ENCODE measurements at places on chromosomes 1 and 21.

DNA sequence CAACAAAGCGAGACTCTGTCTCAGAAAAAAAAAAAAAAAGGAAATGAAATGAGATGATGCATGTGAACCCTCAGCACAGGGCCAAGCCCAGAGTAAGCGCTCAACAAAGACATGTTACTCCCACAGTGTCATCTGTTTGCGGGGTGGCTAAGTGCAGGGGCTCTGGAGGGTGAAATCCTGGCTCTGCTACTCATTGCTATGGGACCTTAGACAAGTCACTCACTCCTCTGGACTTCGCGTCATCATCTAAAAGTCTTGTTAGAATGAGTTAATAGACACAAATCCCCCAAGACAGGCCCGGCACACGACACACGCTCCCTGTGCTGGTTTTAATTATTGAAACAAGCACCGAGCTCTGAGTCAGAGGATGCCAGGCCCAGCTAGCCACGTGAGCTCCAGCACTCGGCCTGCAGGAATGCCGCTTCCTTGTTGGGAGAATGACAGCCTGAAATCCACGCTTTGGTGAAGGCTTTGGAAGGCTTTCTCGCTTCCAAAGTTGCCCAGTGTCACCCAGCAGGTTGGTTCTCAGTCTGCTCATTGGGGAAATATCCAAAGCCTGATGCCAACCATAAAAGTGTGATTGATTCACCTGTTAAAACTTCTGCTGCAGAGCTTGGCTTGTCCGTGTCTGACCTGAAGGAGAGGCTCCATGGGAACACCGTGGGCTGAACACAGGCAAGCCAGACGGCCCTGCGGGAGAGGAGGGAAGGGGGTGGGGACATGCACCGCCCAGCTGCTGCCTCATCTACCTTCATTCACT is 36.7 kb upstream of the TARDBP start:
- no peak for DNase-seq

DNA sequence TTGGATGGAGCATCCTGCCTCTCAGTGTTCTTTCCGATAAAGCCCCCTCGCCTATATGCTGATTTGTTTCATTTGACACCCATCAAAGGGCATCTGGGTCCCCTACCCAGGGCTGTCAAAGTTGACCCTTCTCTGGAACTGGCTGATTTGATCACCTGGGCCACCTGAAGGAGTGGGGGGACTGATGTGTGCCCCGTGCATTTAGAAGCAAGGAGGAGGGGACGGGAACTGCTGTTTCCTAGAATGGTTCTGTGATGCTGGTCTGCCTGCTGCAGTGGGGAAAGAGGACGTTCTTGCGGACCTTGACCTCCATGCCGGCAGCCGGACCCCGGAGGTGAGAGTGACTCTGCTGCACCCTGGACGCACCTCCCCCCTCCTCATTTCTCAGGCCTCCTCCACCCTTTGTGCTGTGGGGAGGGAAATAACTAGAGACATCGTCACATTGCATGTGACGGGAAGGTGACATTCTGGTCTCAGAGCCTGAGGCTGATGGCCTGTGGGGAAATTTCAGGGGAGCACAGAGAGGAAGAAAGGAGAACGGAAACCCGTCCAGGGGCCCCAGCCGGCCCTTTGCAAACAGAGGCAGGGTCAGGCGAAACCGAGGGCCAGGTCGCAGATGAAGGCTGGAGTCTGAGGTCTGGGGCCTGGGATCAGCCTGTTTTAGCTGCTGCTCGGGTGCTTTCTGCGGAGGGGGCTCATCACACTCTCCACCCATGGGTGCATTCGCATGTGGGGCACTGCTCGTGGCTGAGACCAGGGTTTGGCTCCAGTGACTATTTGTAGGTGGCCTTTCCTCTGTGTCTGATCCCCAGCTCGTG is 25.7 kb downstream of the CRYAA start:
- DNase-seq, result no peak

DNA sequence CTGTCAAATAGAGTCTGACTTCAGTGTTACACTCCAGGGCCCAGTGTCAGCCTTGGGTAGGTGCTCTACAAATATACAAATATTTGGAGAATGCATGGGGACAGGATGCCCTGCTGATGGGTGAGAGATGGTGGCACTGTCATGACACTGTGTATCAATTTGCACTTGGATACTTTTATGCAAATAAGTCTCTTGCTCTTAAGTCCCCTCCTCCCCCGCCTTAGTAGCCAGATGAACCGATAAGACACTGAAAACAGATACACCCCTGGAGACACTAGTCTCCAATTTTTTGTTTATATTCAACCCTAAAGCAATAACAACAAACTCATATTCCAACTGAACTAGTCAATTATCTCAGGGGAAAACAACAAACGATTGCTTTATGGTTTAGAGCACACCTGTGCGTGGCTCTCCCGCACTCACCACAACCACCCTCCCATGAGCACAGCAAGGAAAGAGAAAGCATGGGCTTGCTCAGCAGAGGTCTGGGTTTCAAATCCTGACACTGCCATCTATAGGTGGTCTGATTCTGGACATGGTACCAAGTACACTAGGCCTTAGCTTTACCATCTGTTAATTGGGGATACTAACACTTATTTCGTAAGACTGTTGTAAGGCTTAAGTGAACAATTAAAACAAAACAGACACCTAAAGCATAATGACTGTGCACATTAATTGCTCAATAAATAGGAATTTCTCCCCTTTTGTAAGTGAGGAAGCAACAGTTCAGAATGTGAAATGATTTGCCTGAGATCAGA is 50.3 kb downstream of the HIVEP3 start:
- DNase-seq, result no peak

GRCh38 chr1:169019419-169020058 is 87.0 kb upstream of the ATP1B1 start:
- DNase-seq, result no peak

DNA sequence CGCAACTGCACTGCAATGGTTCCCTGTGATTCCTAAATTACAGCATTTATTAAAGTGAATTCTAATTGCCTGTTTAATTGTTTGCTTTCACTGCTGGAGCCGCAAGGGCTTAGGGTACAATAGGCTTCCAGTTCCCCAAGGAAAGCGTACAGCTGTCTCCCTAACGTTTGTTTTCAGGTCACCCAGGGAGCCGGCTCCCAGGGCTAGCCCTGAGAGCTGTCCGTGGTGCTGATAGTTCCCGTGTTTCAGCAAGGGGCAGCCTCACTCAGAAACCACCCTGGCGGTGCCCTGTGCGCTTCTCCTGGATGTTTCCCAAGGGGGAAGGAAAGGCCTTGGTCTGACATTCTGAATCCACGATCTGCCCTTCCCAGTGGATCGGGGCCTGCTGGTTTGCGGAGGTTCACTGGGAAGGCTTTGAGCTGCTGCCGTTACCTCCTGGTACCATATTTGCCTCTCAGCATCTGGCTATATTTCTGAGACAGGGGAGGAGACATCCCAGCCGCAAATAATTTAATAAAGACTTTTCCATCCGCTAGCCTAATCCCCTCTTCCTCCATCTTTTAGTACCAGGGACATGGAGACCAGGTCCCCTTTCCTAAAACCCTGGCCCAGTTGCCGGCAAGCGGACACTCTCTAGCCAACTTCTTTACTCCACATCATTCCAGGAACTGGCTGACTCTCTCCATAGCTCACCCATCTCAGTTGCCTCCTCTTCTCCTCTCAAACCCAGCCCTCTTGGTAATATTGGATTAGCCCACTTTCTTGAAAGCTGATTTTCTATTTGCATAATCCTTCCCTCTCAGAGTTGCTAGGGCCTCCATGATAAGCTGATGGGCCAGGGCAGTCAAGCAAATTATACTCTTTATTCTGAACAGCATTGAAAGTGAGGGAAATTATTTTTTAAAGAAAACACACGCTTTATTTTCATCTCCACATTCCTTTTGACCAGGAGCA is 149.0 kb downstream of the IGSF21 start:
- no peak for DNase-seq

- DNase-seq, result no peak
These were observed 93.4 kb downstream of the PRDM16 start for GRCh38 chr1:3162322-3162882.

GRCh38 chr1:38558500-38559445 is 300.8 kb downstream of the RRAGC start:
- no peak for DNase-seq

DNA sequence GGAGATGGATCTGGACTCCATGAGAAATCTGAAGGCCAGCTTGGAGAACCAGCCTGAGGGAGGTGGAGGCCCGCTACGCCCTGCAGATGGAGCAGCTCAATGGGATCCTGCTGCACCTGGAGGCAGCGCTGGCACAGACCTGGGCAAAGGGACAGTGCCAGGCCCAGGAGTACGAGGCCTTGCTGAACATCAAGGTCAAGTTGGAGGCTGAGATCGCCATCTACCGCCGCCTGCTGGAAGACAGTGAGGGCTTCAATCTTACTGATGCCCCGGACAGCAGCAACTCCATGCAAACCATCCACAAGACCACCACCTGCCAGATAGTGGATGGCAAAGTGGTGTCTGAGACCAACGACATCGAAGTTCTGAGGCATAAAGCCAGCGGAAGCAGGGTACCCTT is 601.5 kb upstream of the ZP4 start:
- DNase-seq, result no peak

- no peak for DNase-seq
These were observed 21.7 kb upstream of the LAMC2 start for GRCh38 chr1:183164340-183164739.

- DNase-seq, result no peak
These were observed 1.6 kb downstream of the IFI44 start for GRCh38 chr1:78651241-78651640.

GRCh38 chr1:195097316-195097715 is 1510.9 kb downstream of the KCNT2 start:
- no peak for DNase-seq

GRCh38 chr21:45523411-45524101 is 18.7 kb downstream of the SLC19A1 start:
- no peak for DNase-seq

DNA sequence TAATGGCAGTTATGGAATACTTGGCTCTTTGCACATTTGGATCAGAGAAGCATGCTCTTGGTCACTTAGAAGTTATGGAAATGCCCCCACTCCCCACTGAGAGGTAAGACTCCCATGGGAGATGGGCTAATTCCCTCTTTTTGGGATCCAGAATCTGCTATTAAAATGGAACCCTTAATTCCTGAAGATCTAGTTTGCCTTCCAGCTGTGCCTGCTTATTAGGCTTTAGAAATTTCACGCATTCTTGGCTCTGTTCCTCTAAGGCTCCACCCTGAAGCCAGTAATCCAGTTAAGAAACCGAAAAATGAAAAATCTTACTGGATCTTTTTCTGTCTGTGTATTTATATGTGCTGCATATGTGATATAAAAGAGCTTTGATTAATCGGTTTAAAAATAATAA is 76.7 kb downstream of the USH2A start:
- DNase-seq, result no peak

DNA sequence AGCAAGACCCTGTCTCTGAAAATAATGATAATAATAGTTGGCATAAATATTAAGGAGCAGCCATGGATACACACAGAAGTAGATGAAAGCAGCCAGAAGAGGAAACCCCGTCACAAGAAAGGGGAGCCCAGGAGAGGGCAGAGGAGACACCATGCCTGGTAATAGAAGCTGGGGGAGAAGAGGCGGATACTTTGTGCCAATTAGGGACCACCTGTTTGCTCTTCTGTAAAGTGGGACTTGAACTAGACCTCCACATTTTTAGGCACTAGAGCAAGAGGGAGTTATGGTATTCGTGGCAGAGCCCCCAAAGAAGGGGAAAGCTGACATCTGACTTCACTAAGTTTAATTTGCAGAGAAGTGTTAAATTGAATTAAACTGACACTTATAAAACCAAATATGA is 12.5 kb downstream of the CELA2B start:
- no peak for DNase-seq

DNA sequence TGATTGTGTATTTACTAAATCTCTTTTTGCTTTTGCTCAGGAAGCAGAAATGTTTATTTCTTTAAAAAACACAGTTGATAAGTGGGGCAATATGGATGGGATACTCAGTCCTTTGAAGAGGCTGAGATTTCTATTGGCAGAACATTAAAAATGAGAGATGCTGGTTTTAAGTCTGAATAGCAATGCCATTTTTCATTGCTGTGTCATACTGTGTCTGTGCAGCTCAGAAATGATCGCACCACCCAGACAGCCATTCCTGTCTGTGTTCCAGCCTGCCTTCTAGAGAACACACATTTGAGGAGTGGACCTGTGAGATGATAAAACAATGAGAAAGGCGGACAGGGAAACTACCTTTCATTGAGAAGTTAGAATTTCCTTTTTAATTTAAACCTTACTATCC is 231.2 kb upstream of the USP24 start:
- no peak for DNase-seq

GRCh38 chr1:109252893-109253802 is 3.8 kb downstream of the CELSR2 start:
- DNase-seq, result peak; percentile 88

DNA sequence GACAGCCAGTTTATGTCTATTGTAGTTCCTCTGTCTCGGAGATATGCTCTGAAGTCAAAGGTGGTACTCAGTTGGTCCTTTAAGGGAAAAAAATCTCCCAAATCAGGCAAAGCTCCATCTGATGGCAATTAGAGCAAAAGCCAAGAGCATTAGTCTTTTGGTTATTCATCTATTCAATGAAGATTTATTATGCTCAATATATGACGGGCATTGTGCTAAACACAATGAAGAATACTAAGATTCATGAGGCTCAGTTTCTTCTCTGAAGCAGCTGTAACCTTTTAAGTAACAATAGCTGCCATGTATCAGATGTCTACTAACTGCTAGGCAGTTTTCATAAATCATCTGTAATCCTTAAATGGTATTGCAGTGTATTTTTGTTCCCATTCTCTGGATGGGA is 47.6 kb upstream of the MROH9 start:
- no peak for DNase-seq

DNA sequence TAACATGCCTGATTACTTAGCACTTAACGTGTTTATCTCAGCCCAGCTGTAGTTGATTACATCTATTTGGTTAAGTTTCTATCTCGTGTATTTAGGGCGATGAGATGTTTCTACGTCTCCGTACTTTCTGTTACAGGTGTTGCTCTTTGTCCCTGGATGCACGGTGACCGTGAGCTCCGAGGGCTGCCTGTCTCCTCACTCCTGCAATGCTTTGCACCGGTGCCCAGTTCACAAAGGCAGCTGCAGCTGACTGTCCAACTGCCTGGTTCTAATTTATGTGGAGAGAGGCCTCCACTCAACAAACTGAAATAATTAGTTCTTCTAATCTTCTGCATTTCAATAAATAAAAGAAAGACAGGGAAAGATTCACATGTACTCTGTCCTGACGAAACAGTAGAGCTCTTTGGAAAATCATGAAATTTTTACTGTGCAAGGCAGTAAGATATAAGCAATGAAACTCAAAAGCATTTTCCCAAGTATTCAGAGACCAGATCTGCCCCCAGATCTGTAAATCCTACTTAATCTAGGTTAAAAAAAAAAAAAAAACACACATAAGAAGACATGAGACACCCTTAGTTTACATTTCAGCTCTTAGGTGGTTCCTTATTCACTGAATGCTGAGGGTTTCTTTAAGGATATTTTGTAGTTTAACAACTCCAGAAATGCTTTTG is 108.2 kb downstream of the TGFBR3 start:
- DNase-seq, result no peak

DNA sequence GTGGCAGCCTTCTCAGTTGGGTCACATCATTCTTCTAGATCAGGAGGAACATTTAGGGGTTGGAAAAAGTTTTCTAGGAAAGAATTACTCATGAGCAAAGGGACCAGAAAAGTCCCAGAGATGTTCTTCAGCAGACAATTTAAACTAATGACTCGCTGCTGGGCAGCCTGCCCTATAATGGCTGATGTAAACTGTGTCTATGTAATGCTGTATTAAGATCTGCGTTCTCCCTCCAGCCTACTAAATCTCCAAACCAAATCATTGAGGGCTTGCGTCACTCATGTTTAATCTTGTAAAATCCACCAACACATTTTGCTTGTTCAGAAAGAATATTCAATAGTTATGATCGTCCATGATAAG is 92.1 kb downstream of the LRRC8C start:
- DNase-seq, result no peak

GRCh38 chr1:231072041-231072440 is 32.0 kb upstream of the FAM89A start:
- DNase-seq, result no peak
